Memory B cell (primary cell): ENCODE measurements at places on chromosomes 13 and 19.

DNA sequence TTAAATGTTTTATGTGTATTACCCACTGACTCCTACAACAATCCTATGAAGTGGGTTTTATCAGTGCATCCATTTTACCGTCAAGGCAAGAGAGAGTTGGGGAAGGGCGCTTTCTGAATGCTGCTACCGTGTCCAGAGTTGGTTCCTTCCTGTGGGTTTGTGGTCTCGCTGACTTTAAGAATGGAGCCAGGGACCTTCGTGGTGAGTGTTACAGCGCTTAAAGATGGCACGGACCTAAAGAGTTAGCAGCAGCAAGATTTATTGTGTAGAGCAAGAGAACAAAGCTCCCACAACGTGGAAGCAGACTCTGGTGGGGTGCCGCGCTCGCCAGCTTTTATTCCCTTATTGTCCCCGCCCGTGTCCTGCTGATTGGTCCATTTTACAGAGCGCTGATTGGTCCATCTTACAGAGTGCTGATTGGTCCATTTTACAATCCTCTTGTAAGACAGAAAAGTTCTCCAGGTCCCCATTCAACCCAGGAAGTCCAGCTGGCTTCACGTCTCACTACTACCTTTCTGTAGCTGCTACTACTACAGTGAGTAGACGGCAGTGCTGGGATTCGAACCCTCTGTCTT is 6.1 kb downstream of the OSCAR start:
- no peak for DNase-seq

DNA sequence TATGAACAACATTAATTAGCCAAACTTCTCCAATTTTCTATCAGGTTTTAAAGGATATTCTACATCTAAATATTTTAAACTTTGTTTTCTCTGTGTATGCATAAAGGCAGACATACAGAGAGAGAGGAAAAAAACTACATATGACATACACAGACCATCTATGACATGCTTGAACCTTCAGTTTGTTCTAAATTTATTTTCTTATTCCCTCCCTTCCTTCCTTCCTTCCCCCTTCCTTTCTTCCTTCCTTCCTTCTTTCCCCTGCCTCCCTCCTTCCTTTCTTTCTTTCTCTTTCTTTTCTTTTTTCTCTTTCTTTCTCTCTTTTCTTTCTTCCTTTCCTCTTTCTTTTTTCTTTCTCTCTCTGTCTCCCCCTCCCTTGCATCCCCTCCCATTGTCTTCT is 35.8 kb upstream of the CD70 start:
- no peak for DNase-seq

- DNase-seq, result no peak
Observed at GRCh38 chr13:98842070-98842469, 89.6 kb upstream of the SLC15A1 start.

GRCh38 chr13:60836821-60837220 is 439.8 kb downstream of the TDRD3 start:
- no peak for DNase-seq

DNA sequence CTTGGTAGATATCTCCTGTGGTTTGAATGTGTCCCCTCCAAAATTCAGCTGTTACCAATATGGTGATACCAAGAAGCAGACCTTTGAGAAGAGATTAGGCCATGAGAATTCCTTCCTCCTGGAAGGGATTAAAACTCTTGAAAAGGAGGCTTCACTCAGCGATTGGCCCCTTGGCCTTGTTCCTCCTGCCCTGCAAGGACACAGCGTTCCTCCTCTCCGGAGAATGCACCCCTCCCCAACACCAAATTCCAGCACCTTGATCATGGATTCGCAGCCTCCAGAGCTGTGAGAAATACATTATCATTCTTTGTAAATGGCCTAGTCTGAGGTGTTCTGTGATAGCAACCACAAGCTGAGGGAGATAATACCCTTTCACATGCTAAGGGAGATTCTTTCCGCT is 34.5 kb upstream of the ARHGEF7 start:
- DNase-seq, result no peak

GRCh38 chr19:512547-513365 is 5.5 kb downstream of the TPGS1 start:
- DNase-seq, result no peak

DNA sequence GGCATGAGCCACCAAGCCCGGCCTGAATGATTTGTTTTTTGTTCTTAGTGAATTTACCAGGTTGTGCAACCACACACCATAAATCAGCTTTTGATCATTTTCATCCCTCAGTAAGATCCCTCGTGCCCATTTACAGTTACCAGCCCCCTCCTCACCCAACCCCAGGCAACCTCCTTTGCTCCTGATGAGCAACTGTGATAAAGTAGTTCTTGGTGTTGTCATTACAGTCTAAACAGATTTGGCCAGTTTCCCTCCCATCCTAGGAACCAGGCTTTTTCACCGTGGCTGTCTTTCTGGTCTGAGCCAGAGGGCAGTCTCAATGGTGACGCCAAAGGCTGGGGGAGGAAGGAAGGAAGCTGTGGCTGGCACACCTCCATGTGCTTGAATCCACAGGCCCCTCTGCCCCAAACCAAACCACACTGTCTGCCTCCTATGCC is 61.2 kb upstream of the WDFY2 start:
- DNase-seq, result no peak

GRCh38 chr19:17306285-17306714 is 628 bp downstream of the MRPL34 start:
- no peak for DNase-seq

GRCh38 chr19:17606590-17607185 is 51.2 kb downstream of the COLGALT1 start:
- peak; percentile 30 for DNase-seq

- no peak for DNase-seq
Observed at GRCh38 chr13:98845742-98846141, 93.3 kb upstream of the SLC15A1 start.

DNA sequence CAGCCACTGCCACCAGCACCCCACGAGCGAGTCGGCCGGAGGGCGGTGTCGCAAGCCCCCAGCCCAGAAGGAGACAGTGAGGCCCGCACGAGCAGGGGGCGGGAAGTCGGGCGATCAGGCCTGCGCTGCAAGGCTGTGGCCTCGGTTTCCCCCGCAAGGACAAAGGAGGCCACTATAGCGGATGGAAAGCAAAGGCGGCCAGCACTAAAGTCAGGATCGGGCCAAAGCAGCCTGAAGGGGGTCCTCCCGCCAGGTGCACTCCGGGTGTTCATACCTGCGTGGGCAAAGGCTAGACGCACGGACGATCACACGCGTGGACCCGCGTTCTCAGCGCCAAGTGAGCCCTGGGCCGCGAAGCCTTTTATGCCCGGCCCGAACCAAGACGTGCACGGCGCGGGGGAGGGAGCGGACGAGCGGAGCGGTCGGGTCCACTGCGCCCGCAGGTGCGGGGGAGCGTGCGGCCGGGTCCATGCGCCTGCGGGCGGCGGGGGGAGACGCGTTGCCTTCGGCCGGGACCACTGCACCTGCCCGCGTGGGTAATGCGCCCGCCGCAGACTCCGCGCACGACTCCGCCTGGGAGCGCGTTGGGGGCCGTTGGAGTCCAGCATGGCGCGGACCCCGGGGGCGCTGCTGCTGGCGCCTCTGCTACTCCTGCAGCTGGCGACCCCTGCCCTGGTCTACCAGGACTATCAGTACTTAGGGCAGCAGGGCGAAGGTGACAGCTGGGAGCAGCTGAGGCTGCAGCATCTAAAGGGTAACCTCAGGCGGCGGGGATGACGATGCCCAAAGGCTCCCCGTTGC is at the start of the genes PRDX2 and THSD8:
PRDX2 (minus strand) TSS at position 335 of the 801 bp plus-strand sequence. CDS start 539 bp downstream, outside the sequence.
THSD8 (plus strand) TSS at position 604 of the 801 bp plus-strand sequence; CDS start at position 607, 3 bp downstream.
- DNase-seq, result peak; percentile 65

GRCh38 chr13:60370343-60370742 is 26.7 kb upstream of the TDRD3 start:
- DNase-seq, result no peak

DNA sequence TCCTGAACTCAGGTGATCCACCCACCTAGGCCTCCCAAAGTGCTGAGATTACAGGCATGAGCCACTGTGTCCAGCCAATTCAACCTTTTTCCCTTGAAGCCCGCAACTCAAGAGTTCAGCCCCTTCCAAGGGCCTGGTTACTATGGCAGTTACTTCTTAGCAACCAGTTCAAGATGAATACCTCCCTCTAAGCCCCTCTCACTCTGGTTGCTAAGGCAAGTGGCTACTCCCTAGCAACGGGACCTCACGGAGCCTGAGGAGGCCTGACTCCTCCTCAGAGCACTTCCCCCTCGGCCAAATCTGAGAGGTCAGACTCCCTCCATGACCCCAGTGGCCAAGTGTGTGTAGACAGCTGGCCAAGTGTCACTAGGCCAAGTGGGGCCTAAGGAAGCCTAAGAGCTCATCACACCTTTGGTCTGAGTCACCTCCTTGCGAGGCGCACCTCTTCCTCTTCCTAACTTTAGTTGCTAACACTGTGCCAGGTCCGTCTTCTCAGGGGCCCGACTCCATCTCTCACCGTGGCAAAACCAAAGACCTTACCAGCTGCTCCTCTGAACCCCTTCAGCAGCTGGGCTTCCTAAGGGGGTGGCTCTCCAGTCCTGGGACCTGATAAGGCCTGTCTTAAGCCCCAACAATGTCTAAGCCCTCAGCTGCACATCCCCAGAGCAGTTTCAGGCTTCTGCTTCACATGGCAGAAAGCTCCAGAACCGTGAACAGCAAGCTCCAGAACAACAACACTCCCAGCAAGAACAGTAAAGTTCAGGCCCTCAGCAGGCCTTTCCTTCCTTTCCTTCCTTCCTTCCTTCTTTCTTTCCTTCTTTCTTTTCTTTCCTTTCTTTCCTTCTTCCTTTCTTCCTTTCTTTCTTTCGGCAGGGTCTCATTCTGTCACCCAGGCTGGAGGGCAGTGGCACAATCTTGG is 9.6 kb downstream of the CD37 start:
- no peak for DNase-seq

GRCh38 chr13:98820744-98821371 is 68.4 kb upstream of the SLC15A1 start:
- no peak for DNase-seq

DNA sequence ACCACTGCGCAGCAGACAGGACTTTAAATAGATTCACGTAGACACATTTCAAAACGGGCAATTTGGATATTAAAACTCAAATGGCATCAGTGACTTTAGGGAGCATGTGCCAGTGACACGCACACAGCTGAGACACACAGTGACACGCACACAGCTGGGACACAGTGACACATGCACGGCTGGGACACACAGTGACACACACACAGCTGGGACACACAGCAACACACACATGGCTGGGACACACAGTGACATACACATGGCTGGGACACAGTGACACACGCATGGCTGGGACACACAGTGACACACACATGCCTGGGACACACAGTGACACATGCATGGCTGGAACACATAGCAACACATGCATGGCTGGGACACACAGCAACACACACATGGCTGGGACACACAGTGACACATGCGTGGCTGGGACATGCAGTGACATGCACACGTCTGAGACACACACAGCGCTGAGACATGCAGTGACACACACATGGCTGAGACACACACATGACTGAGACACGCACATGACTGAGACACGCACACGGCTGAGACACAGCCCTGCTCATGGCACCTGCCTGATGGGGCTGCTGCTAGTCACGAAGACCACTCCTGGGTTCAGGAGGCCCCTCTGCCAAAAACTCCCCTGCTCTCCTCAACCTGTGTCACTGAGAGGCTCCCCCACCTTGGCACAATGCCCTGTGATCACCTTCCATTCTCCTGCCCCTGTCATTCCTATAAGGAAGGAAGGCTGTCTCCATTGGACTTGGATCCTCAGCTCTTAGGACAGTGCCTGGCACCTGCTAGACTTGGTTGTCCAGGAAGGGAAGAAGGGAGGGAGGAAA is 52.5 kb downstream of the SOX1 start:
- DNase-seq, result no peak

- no peak for DNase-seq
Observed at GRCh38 chr13:85935868-85936467, 136.7 kb upstream of the SLITRK6 start.

- DNase-seq, result peak; percentile 20
Observed at GRCh38 chr19:52307275-52307674, 10.3 kb downstream of the ZNF480 start.

- DNase-seq, result no peak
Observed at GRCh38 chr13:80870186-80870585, 529.3 kb upstream of the SPRY2 start.

DNA sequence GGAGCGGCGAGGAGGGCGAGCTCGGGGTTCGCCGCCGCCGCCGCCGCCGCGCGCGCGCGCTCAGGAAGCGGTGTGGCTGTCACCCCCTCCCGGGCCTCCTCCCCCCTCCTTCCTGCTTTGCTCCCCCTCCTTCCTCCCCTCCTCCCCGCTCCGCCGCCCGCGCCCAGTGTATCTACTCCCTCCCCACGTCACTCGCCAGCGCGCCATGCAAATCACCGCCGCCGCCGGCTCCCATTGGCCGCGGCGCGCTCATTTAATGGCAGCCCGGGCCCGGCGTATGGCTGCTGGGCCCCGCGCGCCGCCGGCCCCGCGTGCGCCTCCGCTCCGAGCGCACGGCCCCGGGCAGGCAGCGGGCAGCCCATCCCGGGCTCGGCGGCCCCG is 335 bp upstream of the SOX1 start:
- no peak for DNase-seq

GRCh38 chr13:113309473-113309872 is 12.4 kb downstream of the LAMP1 start:
- DNase-seq, result no peak

DNA sequence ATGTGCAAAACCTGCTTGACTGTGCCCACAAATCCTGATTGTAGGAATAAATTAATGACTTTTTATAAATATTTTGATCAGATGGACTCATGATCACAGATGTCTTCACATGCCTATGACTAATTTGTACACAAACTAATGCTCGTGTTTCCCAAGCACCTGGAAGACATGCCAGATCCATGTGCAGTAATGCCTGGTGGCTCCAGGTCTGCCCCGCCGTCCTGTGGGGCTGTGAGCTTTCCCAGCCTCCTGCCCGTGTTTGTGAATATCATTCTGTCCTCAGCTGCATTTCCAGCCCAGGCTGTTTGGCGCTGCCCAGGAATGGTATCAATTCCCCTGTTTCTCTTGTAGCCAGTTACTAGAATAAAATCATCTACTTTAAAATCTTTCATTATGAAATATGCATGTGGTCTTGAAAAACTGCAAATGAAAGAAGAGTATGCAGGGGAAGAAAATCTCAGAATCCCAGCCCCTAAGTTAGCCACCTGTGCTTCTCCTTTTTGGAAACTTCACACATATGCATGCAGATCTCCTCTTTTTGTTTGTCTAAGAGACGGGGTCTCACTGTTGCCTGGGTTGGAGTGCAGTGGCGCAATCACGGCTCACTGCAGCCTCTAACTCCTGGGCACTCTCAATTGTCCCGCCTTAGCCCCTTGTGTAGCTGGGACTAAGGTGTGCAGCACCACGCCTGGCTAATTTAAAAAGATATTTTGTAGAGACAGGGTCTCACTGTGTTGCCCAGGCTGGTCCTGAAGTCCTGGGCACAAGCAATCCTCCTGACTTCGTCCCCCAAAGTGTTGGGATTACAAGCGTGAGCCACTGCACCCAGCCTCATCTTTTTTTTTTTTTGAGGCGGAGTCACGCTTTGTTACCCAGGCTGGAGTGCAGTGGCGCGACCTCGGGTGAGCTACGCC is 6.2 kb downstream of the RPL28 start:
- no peak for DNase-seq

- no peak for DNase-seq
Observed at GRCh38 chr13:24116131-24116530, 44.4 kb upstream of the SPATA13 start.

GRCh38 chr19:22831211-22831610 is 880 bp upstream of the ZNF723 start:
- no peak for DNase-seq
